ENCODE measurements at places on chromosomes 2 and 18. TPM values are rescaled to one million over a fixed set of nuclear protein-coding genes. Genes with fewer than 3 reads are reported as not detected.

The DNAJC10 gene
- 71.1 TPM for total RNA-seq

The CDH20 gene
- total RNA-seq = 0.19 TPM

The CGREF1 gene
- total RNA-seq = 4.7 TPM

The UBE2F gene
- 64.5 TPM for total RNA-seq

The SPRED2 gene
- total RNA-seq = 4.7 TPM

The G6PC2 gene
- total RNA-seq = not detected

The CFAP65 gene
- not detected for total RNA-seq

The KIF3C gene
- 5.1 TPM for total RNA-seq

The CCNYL1 gene
- 4.8 TPM for total RNA-seq

The FAHD2B gene
- total RNA-seq = 25.4 TPM

The PDE11A gene
- not detected for total RNA-seq

The EPHA4 gene
- 2.3 TPM for total RNA-seq

The ZNF892 gene
- 3.4 TPM for total RNA-seq

The SERPINB13 gene
- not detected for total RNA-seq

The GRB14 gene
- total RNA-seq = not detected

Data from activated CD8-positive, alpha-beta memory T cell treated with anti-CD3 and anti-CD28 coated beads for 36 hours (primary cell).